ENCODE measurements at places on chromosomes 6 and 20. TPM values are rescaled to one million over a fixed set of nuclear protein-coding genes. Genes with fewer than 3 reads are reported as not detected.
A peak's percentile ranks its signal among the peaks of the same experiment; 100 is the strongest.

The NELFE gene
- 68.3 TPM for total RNA-seq

The SOBP gene
- total RNA-seq: 2.6 TPM

- H3K4me1 ChIP-seq: no peaks in the 10 kb centered on the region
- H3K36me3 ChIP-seq: no peaks in the 10 kb centered on the region
- no peaks in the 10 kb centered on the region for H3K27me3 ChIP-seq
- H3K27ac ChIP-seq: no peak overlapping the region
- no peak for DNase-seq
These were observed 454.9 kb downstream of the C6orf118 start for GRCh38 chr6:164854526-164854925.

GRCh38 chr6:170176136-170176897, 114.6 kb downstream of the DLL1 start:
- no peaks in the 10 kb centered on the region for H3K36me3 ChIP-seq
- no peak for DNase-seq
- no peak overlapping the region for H3K4me3 ChIP-seq
- peaks cover 22% of the 10 kb centered on the region for H3K4me1 ChIP-seq
- H3K27me3 ChIP-seq: no peaks in the 10 kb centered on the region

The DAAM2 gene
- not detected for total RNA-seq

DNA sequence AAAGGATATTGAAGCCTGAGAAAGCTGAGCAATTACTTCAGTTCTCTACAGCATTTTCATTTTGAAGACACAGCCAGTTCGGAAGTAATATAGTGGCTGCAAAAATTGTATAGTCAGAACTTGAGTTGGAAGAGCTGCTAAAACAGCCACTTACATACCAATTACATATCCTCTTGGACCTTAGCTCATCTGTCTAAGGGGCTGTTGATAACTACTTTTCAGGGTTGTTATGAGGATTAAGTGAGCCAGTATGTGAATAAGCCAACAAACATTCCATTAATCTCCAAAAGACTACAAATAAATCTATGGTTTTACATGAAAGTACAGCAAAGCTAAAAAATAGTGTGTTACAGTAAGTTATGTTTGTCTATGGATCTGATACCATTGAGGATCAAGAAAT, 59.7 kb downstream of the TMEM200A start:
- H3K36me3 ChIP-seq: no peaks in the 10 kb centered on the region
- H3K27ac ChIP-seq: peak overlapping the region; percentile 31
- no peak overlapping the region for H3K4me3 ChIP-seq
- no peaks in the 10 kb centered on the region for H3K27me3 ChIP-seq

The SFTA2 gene
- not detected for total RNA-seq

The CFAP206 gene
- total RNA-seq: 0.54 TPM

The PRDM1 gene
- total RNA-seq: 3.4 TPM

GRCh38 chr6:80469977-80470376, 363.5 kb downstream of the BCKDHB start:
- DNase-seq: no peak
- H3K27ac ChIP-seq: no peak overlapping the region
- no peaks in the 10 kb centered on the region for H3K36me3 ChIP-seq
- no peaks in the 10 kb centered on the region for H3K27me3 ChIP-seq

The CTAGE9 gene
- total RNA-seq: not detected

The SAMD10 gene
- total RNA-seq: 4.2 TPM

DNA sequence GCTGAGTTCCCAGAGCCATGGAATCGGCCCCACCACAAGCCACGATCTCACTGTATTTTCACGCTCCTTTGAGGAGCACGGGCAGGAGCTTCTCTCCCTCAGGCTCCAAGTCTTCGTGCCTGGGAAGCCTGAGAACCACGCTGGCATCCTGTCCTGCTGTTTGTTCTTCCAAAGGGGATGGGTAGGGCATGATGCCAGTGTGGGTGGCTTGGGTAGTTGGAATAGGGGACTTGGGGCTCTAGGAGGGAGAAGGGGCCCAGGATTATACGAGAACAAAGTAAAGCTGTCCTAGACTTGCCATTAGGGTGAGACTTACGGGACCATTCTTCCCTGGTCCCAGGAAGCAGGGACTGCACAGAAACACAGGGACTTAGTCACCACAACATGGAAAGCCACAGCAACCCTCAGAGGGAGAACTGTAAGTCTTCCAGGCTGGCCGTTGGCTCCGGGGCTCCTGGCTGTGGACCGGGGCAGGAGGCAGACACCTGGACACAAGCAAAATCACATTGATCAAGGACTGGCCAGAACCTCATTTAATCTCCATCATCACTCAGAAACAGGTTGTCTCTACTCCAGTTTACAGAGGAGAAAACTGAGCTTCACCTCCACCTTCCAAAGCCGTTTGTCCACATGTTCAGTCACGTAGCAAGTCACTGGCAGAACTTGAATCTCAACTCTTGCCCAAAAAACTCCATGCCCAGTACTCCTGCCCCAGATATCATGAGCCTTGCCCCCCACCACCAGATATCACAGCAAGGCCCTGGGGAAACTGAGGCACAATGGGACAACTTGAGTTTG, 1.3 kb downstream of the CCN5 start:
- H3K36me3 ChIP-seq: no peaks in the 10 kb centered on the region
- H3K27me3 ChIP-seq: 0 out of 2 replicates have a peak, but pooled peaks cover 3% of the 10 kb centered on the region
- H3K27ac ChIP-seq: no peak overlapping the region
- H3K4me3 ChIP-seq: no peak overlapping the region
- peaks cover 39% of the 10 kb centered on the region for H3K4me1 ChIP-seq

- no peak for DNase-seq
- H3K4me3 ChIP-seq: no peak overlapping the region
- peaks cover 5% of the 10 kb centered on the region for H3K4me1 ChIP-seq
These were observed 62.4 kb downstream of the TTI1 start for GRCh38 chr20:37970856-37971245.

The TFAP2B gene
- total RNA-seq: not detected

GRCh38 chr6:47670851-47671250, 27.5 kb upstream of the ADGRF4 start:
- no peaks in the 10 kb centered on the region for H3K4me1 ChIP-seq
- H3K4me3 ChIP-seq: no peak overlapping the region
- no peaks in the 10 kb centered on the region for H3K27me3 ChIP-seq
- no peak for DNase-seq
- H3K36me3 ChIP-seq: no peaks in the 10 kb centered on the region
- no peak overlapping the region for H3K27ac ChIP-seq

The GGTLC1 gene
- total RNA-seq: not detected

DNA sequence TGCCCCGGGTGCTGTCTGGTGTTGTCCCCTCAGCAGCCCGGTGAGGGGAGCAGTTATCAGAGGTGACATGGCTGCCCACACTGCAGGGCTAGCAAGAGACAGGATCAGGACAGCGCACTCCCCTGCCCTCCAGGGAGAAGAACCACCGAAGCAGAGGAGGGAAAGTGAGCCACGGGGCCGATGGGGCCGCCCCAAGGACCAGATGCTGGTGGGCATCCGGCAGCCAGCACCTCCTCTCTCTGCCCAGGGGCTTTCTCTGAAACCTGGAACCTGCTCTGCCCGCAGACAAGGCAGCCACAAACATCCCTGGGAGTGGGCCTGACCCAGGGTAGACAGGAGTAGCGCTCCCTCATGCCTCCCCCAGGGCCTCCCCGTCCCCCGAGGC, 163.0 kb upstream of the CST7 start:
- H3K36me3 ChIP-seq: no peaks in the 10 kb centered on the region
- H3K27ac ChIP-seq: no peak overlapping the region
- no peak for DNase-seq
- peaks cover 25% of the 10 kb centered on the region for H3K27me3 ChIP-seq
- H3K4me3 ChIP-seq: no peak overlapping the region

The IGF2R gene
- 37.0 TPM for total RNA-seq

The PPARD gene
- 38.4 TPM for total RNA-seq

The COL20A1 gene
- 0.34 TPM for total RNA-seq

DNA sequence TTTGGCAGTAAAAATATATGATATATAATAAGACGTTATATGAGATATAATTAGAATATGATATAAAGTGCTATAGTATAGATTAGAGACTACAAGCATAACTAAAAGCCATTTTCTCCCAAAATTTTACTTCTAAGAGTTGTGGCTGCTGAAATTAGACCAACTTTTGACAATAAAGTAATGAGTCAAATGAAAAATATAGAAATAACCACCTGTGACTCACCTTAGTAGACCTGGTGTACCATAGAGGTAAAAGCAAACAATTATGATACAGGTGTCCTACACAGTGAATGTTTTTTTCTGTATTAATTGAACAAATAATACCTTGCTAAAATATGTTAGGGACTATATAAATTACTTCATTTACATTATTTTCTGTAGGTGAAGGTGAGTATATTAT, 482.9 kb upstream of the MAN1A1 start:
- DNase-seq: no peak
- no peak overlapping the region for H3K27ac ChIP-seq
- no peak overlapping the region for H3K4me3 ChIP-seq

- H3K27ac ChIP-seq: no peak overlapping the region
- H3K4me3 ChIP-seq: no peak overlapping the region
- no peaks in the 10 kb centered on the region for H3K36me3 ChIP-seq
- H3K4me1 ChIP-seq: no peaks in the 10 kb centered on the region
These were observed 27.6 kb upstream of the IFNGR1 start for GRCh38 chr6:137246791-137247202.

DNA sequence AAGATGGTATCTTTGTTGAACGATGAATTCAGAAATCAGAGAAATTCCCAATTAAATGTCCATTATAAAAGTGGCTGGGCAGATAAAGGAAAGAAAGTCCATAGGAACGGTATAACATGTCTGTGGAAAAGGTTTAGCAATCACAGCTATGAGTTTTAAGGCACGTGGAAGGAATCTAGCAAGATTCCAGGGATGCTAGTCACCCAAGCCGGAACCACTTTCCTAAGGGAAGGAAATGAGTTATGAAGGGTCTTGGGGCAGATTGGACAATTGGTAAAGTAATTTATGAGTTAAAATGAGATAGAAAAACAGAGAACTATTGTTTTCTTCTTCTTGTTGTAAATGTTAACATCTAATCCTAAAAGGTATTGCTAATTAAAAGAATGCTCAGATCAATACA, 384.8 kb downstream of the ADGRB3 start:
- no peaks in the 10 kb centered on the region for H3K36me3 ChIP-seq
- no peaks in the 10 kb centered on the region for H3K27me3 ChIP-seq
- H3K27ac ChIP-seq: no peak overlapping the region
- no peak for DNase-seq
- H3K4me1 ChIP-seq: no peaks in the 10 kb centered on the region

GRCh38 chr6:79077715-79078074, 359 bp downstream of the PHIP start:
- no peaks in the 10 kb centered on the region for H3K36me3 ChIP-seq
- no peak for DNase-seq
- H3K4me1 ChIP-seq: peaks cover 4% of the 10 kb centered on the region

- no peak for DNase-seq
- no peak overlapping the region for H3K4me3 ChIP-seq
- H3K4me1 ChIP-seq: no peaks in the 10 kb centered on the region
- no peaks in the 10 kb centered on the region for H3K27me3 ChIP-seq
These were observed 125.1 kb upstream of the SOX4 start for GRCh38 chr6:21468461-21468860.
